ENCODE measurements at places on chromosomes 5 and 9.

GRCh38 chr5:134714541-134714940, 23.8 kb upstream of the CAMLG start:
- DNase-seq = no peak

DNA sequence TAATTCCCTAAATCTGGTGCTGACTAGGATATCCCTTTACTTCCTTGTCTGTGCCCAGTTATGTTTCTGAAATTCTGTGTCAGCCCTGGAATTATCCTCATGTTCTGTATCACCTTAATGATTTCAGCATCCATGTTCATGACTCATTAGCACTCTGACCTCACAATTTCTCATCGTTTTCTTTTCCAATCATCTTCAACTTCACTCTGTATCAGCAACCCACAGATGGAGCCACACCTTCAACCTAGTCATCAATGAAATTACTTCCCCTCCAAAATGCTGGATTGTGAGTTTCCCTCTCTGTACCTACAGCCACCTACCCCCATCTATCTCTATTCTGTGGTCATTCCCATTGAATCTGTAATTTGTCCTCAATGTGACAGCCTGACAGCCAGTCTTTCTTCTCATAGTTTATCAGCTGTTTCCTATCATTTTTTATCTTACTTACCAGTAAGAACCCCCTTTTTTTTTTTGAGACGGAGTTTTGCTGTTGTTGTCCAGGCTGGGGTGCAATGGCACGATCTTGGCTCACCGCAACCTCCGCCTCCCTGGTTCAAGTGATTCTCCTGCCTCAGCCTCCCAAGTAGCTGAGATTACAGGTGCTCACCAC, 3.1 kb upstream of the IL6ST start:
- no peak for DNase-seq

DNA sequence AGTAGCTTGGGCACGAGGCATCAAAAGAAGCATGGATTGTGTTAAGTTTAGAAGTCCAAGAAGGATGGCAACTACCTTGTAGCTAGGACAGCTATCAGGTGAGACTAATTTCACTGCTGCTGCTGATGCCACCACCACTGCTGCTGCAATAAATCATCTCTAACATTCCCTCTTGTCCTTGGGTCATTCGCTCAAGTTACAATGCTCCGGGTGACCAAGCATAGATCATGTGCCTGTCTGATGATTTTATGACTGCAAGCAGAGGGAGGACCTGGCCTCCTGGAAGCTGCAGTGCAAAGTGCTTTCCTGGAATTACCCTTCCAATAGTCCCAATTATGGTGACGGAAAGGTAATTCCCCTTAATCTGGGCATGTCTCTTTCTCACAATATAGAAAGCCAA, 334.4 kb downstream of the PRELID2 start:
- DNase-seq = no peak

GRCh38 chr9:137175345-137175961, 3.6 kb upstream of the TMEM210 start:
- no peak for DNase-seq

- DNase-seq = no peak
Observed at GRCh38 chr5:87182649-87183048, 85.0 kb upstream of the RASA1 start.

GRCh38 chr9:79731171-79731890, 159.6 kb downstream of the TLE4 start:
- no peak for DNase-seq

- DNase-seq = no peak
Observed at GRCh38 chr5:112479418-112479817, 60.3 kb upstream of the EPB41L4A start.

GRCh38 chr9:92563116-92564100, 27.6 kb upstream of the ECM2 start:
- DNase-seq = no peak

DNA sequence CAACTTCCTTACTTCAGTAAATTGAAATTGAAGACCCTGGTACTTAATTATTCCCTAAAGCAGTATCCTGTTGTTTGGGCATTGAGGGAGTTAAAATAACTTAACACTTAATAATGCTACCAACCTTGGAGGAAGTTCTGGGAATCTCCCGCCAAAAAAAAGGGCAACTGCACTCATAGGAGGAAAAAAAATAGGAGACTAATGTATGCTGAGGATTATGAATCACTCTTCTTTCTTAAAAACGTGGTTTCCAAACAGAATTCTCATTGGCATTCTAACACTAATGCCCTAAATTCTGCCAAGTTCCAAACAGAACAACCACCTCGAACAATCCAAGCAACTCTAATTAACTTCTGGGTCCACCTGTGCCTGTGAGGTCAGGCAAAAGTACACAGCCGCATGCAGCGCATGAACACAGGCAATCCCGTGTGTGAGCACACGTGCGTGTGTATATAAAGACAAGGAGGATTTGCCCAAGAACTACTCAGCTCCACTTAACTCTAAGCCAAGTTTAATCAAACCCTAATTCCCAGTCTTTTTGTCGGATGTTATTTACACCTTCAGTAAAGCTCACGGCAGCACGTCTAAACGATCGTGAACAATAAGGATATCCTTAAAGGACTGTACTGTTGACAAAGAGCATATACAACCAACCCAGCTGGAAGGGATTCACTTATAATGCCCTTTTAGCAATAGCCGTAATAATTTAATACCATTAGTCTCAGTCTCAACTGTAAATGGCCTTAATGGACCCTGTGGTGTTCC, 78.4 kb downstream of the EBF1 start:
- DNase-seq = no peak

DNA sequence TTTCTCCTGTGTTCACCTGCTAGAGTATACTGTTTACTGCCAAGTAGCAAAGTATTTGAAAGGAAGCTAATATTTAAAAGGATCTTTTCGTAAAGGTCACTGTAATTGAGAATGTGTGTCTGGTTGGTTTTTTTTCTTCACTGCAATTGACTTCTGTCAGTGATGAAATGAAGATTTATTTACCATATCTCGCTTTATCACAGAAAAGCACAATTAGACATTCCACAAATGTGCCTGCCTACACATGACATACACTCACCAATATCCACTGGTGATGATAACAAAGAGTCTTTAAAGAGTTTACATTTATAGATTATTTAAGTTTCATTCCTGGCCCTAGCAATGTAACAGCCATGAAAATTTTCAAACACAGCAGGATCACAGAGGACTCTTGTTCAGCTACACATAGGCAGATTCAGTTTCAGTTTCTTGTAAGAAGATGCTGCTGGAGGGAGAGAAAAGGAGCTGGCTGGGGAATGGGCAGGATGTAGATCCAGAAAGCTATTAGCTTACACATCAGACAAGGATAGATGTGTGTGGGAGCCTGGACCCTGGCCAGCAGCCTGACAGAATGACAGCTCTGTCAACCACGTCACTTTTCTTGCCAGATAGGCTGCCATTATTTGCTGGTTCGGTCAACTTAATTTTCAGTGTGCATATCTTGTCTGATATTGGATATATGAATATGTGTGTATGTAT, 104.0 kb downstream of the GDNF start:
- peak; percentile 63 for DNase-seq

DNA sequence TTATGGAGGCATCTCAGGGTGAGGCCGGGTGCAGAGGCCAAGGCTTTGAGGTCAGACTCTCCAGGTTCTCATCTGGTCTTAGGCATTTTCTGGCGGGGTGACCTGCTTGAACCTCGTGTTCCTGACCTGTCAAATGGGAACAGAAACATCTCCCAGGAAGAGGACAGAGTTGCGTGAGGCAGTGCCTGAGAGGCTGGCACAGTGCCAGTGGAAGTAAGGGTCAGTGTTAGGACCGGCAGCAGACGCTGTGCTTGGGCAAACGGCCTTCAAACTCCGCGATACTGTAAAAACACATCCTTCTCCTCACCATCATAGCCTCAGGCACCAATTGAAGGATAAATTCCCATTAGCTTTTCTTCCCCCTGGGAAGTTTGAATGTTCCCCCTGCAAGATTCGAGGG, 55.6 kb upstream of the FCN2 start:
- no peak for DNase-seq

DNA sequence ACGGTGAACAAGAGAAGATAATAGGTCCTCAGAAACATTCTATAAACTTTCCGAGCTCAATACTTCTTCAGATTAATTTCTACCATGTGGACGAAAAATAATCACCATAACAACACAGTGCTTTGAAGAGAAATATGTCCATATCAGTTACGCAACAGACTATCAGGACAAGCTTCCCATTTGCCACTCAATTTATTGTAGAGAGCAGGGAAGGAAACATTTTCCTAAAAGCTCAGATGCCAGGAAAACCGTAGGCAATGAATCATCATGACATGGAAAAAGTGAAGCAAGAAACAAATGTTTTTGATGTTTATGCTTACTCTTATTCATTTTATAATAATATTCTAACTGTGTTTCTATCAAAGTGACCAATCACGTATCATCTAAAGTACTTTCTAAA, 87.6 kb downstream of the S1PR3 start:
- no peak for DNase-seq

DNA sequence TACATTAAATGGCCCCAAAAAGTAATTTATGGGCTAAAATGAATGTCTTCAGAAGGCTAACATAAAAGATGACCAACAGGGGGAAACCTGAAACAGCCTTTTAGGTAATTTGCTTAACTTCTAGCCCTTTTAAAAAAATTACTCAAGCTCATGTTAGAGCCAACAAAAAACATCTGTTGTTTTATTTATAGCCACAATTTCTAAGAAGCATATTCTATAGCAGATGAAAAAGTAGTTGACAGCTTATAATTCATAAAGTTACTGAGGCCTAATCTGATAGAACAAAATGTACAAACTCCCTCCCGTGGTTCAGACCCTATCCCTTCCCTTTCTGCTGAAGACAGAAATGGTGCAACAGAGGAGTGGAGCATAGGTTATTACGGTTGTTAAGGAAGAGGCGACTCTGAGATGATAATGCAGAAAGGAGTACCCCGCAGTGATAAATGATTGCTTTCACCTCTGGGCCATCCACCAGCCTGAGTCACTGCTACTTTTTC, 46.1 kb downstream of the PIK3R1 start:
- DNase-seq = no peak

DNA sequence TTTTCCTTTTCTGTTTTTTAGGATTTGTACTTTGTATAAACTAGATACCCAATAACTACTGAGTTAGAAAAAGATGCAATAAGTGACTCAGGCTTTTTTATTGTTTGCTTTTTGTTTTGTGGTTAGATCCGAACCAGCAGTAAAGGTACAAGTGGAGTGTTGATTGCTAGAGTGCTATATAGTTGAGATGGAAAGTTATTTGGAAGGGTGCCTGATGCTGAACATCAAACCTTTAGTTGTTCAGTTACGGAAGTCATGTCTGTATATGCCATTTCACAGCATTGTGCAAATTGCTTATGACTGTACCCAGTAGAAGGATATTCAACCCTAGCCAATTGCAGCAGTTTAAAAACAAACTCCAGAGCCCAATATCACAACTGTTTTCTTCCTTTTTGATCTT, 285.1 kb downstream of the MAT2B start:
- DNase-seq = no peak

GRCh38 chr5:150672237-150672883, 11.3 kb downstream of the MYOZ3 start:
- DNase-seq = no peak

DNA sequence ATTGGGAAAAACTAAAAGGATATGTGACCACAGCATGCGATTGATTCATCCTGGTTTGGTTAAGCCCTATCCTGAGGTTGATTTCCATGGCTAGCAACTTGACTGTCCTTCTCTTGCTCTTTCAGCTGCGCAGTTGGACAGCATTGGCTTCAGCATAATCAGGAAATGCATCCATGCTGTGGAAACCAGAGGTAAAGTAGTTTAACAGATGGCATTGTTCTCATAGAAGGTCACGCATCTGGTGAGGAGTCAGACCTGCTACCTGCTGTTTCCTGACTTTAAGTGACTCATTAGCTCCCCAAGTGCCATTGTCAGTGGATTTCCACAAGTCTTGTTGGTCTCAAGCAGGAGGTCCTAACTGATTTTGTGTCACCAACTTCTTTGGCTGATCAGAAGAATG, 266.9 kb downstream of the ARHGAP26 start:
- DNase-seq = no peak

- peak; percentile 55 for DNase-seq
Observed at GRCh38 chr5:161966564-161966963, 101.0 kb upstream of the GABRG2 start.

- DNase-seq = no peak
Observed at GRCh38 chr5:115774684-115775083, 41.8 kb downstream of the CDO1 start.

DNA sequence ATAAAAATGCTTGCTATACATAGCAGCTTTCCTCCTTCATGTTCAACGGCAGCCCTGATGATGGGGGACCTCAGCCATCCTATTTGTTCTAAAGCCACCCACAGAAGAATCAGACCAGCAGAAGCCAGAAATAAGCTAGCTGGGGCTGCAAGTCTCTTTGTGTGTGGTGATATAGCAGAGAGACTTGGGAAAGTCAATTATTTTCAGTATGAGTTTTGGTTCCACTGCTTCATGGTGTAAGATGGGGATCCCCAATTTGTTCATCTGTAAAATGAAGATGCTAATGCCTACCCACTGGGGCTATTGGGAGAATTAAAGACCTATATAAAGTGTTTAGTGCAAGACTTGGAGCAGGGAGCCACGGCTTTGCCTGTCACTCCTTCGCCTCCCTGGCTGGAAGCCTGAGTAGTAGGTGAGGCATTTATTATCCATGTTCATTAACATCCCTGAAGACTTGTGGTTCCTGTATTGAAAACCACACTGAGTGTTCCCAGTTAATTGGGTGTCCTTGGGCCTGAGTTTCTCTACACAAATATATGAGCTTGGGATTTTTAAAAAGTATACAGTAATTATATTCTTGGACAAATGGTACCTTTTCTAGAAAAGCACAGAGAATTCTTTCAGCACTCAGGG, 210.1 kb upstream of the SLC24A2 start:
- DNase-seq = no peak

DNA sequence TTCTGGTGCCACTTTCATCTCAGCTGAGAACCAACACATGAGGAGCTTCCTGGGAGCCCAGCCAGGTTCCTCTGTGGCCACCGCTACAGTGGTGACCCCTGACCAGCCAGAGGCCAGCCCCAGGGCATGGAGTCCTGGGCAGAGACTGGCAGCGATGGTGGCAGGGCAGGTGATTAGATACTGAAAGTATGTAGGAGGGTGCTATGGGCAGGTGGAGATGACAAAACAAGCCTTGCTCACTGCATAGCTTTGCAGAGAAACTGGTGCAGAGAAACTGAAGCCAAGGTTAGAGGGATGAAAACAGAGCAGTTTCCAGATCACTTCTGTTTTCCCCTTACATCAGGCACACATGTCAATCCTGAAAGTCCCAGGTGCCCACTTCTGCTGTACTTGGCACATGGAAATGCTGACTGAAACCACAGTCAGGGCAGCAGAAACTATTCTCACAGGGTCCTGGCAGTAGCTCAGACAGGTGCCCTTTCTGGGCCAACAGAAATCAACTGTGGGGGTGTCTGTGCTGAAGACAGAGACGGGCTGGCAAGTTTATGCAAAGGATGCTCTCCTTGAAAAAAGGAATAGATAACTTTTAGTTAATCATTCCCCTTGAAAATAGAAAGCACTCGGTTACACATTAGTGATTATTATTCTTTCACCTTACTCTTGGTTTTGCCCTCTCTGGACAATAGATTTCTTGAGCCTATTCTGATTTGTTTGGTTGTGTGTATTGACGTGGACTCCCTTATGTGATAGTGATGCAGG, 90.3 kb downstream of the ANKRD55 start:
- no peak for DNase-seq

GRCh38 chr9:112787978-112788377, 37.4 kb downstream of the SNX30 start:
- DNase-seq = no peak

GRCh38 chr9:36725777-36726356, 153.2 kb downstream of the MELK start:
- DNase-seq = no peak

Measured in midbrain (tissue), 1 donor.